ENCODE measurements at places on chromosomes 11 and 22.

- peak; percentile 61 for DNase-seq
Observed at GRCh38 chr11:75802913-75803820, 11.8 kb upstream of the UVRAG start.

DNA sequence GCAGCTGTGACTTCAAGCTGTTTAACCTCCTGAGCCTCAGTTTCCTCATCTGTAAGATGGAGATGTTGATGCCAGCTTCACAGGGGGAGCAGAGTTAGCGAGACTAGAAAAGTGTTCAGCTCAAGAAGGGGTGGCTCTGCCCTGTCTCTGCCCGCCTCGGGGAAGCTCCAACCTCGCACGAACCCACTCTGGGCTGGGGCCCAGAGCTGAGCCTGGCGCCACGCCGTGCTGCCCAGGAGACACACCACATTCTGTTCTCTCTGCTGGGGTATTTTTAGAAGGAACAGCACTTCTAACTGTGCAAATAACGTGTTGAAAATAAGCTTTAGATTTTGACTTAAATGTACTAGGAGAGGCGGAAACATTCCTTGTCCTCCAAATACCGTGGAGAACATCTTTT, 74.1 kb downstream of the PHF21B start:
- DNase-seq: no peak

DNA sequence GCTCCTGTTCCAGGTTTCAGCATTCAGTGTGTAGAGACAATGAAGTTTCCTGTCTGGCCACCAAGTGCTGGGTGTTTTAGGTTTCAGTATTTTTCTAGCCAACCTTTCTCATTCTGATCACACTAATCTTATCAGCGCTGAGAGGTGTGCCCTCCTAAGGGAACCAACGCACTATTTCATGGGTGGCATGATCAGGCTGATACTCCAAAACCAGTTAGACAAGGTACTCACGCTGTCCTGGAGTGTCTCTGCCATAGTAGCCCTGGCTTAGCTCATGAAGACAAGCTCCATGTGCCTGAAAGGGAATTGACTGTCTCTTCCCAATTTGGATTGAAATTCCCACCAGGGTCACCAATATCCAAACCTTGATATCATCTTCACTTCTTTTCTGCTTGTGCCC, 8.0 kb upstream of the RAB38 start:
- no peak for DNase-seq

- DNase-seq: no peak
Observed at GRCh38 chr22:45584621-45585436, 82.1 kb downstream of the FBLN1 start.

GRCh38 chr11:126210871-126211235, 597 bp downstream of the RPUSD4 start:
- peak; percentile 10 for DNase-seq

GRCh38 chr11:70194792-70195791, 8.0 kb upstream of the FADD start:
- DNase-seq: no peak

GRCh38 chr22:24037851-24038765, 27.0 kb downstream of the CABIN1 start:
- DNase-seq: no peak

DNA sequence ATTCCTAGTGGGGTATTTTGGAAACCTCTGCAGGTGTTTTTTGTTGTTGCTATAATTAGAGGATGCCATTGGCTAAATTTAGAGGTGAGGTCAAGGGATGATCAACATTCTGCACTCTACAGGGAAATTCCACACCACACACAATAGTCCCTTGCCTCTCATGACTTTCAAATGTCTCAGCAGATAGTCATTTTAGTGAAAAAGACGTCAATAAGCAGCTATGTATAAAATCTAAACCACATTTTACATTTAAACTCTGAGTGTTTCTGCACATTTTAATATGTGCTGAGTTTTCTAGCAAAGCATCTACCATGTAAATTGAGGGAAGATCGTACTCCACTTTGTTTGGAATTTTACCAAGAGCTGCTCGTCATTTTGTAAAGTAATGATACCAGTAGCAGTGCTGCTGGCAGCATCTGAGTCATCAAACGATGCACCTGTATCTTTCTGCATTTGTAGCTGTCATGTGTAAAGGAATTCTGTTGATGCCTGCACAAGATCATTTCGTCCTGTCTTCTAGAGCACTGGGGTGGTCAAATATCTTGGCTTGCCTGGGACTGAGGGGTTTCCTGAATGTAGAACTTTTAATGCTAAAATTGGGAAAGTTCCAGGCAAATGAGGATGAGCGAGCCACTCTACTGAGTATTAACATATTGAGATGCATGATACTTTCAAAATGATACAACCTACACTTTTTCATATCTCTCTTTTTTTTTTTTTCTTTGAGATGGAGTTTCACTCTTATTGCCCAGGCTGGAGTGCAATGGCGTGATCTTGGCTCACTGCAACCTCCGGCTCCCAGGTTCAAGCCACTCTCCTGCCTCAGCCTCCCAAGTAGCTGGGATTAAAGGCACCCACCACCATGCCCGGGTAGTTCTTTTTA, 414.5 kb upstream of the SYN3 start:
- DNase-seq: no peak

- DNase-seq: no peak
Observed at GRCh38 chr11:77813256-77813655, 7.3 kb downstream of the RSF1 start.

GRCh38 chr11:66595245-66595904, 2.4 kb downstream of the CCS start:
- no peak for DNase-seq

- no peak for DNase-seq
Observed at GRCh38 chr11:70547821-70548670, 149.7 kb downstream of the CTTN start.

GRCh38 chr11:7775689-7776088, 21.1 kb downstream of the OR5P2 start:
- no peak for DNase-seq

DNA sequence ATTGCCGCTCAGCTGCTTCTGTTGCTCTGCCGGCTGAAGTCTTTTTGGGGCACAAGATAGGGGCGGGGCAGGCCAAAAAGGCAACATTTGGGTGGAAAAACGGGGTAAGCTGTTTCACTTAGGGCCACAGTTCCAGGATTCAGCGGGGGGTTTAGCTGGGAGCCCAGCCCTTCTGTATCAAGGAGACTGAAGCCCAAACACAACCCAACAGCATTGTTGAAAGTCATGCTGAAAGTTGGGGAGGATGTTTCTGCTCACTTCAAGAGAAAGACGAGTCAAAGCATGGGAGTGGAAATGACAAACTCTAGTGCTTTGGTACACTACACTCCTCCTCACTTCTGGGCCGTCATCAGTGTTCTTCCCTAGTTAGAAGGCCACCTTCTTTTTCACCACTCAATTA, 56.1 kb upstream of the GNAZ start:
- no peak for DNase-seq

GRCh38 chr11:69865707-69866106, 46.5 kb upstream of the FGF3 start:
- no peak for DNase-seq

DNA sequence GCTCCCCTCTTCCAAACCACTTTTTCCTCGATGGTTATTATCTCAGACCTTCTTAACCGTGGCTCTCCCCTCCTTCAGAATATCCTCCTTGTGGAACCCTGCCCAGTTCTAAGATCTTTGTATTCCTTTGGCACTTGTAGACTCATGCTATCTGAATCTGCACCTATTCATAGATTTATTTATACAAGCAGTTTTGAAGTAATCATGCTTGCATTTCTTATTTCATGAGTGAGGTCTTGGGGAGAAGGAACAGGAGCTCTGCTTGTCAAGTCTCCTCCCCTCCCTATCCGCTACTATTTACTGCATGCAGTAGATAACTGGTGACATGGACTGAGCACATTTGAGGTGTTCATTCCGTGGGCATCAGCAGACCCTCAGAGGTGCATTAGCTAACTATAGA, 5.4 kb upstream of the MADD start:
- no peak for DNase-seq

DNA sequence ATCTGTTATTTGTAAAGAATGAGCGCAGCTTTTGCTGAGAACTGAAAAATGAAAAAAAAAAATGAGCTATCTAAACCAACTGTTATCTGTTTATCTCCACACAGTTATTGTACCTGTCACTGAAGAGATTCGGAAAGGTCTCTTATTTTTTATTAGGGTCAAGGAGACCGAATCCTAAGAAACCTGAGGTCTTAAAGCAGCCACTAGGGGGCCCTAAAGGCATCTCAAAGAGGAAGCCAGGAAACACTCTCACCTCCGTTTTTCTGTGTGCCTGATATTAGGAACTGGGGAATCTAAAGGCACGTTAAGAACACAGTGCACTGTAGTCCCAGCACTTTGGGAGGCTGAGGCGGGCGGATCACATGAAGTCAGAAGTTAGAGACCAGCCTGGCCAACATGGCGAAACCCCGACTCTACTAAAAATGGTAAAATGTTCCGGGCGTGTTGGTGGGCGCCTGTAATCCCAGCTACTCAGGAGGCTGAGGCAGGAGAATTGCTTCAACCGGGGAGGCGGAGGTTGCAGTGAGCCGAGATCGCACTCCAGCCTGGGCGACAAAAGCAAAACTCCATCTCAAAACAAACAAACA, 3.5 kb upstream of the LARGE1 start:
- peak; percentile 68 for DNase-seq

DNA sequence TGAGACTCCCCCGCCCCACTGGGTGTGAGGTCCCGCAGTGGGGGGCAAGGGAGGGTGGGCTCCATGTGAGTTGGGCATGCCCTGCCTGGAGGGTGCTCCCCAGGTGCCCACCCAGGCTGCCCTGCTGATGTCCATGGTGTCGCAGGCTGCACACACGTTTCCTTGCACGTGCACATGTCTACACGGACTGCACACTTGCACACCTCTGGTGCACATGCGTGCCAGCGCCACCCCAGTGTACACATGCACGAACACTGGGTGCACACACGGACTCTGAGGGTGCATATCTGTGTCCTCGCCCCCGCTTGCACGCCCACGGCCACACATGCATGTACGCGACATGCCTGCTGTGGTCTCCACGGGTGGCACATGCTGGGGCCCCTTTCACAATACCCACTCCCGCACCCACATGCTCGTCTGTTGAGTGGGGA, 35.2 kb upstream of the PRODH start:
- DNase-seq: no peak

DNA sequence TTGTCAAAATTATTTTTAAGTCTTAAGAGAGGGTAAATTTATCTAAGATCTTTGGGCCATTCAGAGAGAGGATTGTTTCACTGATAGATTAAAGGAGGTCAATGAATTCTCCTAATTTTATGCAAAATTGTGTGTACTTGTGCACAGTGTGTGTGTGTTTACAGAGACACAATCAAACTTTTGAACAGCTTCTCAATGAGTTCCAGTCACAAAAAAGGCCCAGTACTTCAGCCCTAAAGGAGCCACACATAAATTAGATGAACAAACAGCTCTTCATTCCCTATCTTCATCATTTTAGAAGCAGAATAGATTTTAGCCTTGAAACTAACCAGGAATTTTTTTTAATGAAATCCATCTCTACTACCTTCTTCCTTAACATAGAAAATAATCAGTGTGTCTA, 9.7 kb downstream of the GRIA4 start:
- DNase-seq: no peak

DNA sequence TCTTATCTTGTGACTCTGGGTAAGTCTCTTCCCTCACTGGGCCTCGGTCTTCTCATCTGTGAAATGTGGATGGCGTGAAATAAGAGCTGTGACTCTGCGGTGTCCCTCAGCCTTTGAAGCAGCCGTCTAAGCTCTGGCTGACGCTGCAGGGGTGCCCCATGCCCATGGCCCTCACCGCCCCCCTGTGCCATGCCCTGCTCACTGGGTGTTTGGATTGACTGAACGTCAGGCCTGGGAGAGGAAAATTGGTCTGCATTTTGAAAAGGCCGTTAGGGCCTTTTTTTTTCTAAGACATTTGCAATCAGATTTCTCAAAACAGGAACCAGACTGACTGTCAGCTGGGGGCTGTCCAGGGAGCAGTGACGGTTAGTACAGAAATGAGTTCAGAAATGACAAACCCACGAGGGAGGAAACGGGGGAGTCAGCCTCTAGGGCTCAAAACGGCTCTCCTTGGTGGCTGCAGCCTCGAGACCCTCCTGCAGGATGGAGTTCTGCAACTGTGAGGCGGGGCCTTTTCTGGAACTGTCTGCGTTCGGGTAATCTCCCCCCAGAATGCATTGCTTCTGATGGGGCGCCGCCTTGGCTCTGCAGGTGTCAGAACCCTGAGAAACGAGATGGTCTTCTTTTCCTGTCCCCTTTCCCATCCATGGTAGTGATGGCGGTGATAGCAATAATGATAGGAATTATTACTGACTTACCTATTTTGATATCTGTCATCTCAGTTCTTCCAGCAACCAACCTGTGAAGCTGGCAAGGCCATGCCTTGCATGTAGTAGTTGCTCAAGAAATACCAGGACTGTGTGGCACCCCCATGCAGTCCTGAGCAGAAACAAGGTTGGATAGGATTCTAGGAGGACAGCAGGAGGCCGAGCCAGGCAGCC, 2.0 kb downstream of the GRK2 start:
- no peak for DNase-seq

- no peak for DNase-seq
Observed at GRCh38 chr11:73999581-74000306, 9.1 kb downstream of the UCP3 start.

DNA sequence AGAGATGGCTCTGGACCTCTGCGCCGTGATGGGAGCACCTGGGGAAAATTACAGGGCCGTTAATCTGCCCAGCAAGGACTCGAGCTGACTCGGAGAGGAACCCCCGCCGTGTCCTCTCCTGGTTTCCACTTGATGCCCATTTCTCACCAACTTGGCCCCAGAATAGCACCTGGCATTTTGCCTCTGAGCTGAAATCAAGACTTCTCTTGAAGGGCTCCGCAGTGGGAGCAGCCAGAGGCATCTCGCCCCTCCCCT, 19.0 kb upstream of the CABP7 start:
- no peak for DNase-seq

GRCh38 chr11:111793863-111794262, 27.7 kb upstream of the PPP2R1B start:
- DNase-seq: no peak

DNA sequence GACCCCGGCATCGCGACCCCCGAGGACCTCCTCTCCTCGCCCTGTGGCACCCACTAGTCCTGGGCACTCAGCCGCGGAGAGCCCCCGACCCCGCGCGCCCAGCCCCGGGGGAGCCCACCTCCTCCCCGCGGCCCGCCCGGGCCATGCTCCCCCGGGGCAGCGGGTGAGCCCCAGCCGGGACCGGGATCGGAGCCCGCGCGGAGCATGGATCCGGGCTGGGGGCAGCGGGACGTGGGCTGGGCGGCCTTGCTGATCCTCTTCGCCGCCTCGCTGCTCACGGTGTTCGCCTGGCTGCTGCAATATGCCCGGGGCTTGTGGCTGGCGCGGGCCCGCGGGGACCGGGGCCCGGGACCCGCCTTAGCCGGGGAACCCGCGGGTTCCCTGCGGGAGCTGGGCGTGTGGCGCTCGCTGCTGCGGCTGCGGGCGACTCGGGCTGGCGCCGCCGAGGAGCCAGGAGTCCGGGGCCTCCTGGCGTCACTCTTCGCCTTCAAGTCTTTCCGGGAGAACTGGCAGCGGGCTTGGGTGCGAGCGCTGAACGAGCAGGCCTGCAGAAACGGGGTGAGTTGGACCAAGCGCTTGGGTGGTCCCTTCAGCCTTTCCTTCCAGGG, 498 bp downstream of the C2CD2L start:
- DNase-seq: no peak

GRCh38 chr22:22181341-22181850, 63.2 kb upstream of the VPREB1 start:
- DNase-seq: no peak

All from dermis microvascular lymphatic vessel endothelial cell (primary cell).